Activated naive CD8-positive, alpha-beta T cell treated with anti-CD3 and anti-CD28 coated beads for 36 hours (primary cell): ENCODE measurements at places on chromosomes 13 and 19. TPM values are rescaled to one million over a fixed set of nuclear protein-coding genes. Genes with fewer than 3 reads are reported as not detected.

The RASL11A gene
- total RNA-seq: 3.0 TPM

- no peak for DNase-seq
Observed at GRCh38 chr13:89584058-89584620, 1763.3 kb upstream of the MIR17HG start.

DNA sequence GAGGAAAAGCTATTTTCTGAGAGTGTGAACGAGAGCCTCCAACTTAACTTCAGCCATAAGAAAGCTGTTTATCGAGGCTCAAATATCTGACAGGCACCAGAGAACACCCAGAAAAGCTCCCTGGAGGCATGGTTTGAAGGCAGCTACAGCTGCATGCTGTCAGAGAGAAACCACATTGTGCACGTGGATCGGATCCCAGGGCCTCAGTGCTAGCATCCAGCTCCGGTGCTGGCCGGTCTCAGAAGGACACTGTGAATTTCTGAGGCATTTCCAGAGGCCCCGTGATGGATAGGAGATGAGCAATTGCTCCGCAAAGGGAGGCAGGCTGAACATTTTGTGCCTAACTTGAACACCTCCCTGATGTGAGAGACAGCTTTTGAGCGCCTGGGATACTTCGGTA, 315.7 kb downstream of the FGF9 start:
- DNase-seq: no peak

DNA sequence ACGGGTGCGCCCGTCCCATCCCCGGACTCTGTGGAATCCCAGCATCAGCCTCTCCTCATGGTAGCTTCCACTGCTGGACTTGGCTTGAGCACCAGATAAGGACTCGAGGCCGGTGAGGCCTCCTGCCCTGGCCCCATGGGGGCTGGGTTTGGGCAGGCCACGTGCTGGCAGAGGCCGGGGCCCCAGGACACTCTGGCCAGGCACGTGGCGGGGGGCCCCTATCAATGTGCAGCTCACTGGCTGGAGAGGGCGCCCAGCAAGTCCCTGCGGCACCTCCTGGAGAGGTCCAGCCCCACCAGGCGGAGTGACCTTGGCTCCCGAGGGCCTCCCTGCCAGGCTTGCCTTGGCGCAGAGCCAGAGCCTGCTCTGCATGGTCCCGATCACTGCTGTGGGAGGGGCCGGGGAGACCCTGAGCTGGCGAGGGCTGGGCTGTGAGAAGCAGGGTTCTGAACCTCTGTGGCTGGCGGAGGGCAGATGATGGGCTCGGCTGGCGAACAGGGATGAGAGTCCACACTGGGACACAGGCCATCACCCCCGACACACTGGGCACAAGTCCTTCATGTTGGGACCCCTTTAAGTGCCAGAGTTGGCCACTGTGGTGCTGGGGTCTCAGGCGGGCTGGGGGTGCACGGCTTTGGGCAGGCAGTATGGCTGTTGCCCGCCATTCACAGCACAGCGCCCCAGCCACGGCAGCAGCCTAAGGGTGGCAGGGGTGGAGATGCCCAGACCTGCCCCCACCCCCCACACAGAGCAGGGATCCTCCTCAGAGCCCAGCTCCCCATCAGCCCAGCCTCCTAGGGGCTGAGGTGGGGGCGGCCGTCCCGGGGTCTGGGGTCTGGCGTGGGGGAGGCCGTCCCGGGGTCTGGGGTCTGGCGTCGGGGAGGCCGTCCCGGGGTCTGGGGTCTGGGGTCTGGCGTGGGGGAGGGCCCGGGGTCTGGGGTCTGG, 19.1 kb downstream of the CEBPG start:
- no peak for DNase-seq

DNA sequence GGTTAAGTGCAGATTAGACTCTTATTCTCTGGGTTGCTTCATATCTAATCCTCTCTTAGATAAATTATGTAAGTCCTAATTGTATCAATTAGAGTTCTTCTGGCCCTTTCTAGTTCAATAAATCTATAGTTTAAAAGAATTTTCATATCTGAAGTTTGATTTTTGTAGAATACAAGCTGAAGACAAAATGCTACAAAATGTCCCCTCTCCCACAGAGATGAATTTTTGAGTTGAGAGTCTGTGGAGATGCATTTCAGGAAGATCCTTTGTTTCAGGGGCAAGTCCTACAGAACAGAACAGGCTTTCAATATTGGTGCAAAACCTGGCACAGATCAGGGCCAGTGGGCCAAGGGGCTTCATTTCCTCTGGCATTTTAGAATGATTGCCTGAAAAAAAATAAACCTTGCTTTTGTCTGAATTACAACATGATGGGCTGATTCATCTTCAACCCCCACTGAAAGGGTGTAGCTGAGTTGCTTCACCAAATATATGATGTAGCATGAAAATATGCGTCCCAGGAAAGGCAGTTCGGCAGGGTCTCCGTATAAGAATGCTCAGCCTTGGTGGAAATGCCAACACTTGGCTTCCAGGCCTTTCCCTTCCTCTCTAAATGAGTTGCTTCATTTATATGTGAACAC, 6.4 kb upstream of the IPO5 start:
- DNase-seq: no peak
